ENCODE measurements at places on chromosomes 13 and 19.

DNA sequence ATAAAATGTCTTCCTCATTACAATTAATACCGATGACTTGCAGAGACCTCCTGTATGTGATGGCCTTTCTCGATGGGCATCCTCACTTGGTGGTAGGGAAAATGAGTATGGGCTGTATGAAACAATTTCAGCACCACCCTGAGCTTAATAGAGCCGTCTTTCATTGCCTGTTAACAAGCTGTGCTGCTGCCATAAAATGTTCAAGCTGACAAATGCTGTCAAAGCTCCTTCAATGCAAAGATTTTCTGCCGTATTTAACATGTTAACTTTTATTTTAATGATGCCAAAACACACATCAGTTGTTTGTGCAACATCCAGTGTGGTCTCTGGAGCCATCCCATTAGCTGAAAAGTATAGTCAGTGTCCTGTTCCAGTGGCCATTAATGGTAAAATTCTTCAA is 110.1 kb downstream of the GPC6 start:
- no peak for DNase-seq

- DNase-seq = no peak
Measured at GRCh38 chr19:33005440-33005839, 33.4 kb downstream of the FAAP24 start.

GRCh38 chr19:47284324-47284899 is 9.7 kb downstream of the INAFM1 start:
- DNase-seq = peak; percentile 20

DNA sequence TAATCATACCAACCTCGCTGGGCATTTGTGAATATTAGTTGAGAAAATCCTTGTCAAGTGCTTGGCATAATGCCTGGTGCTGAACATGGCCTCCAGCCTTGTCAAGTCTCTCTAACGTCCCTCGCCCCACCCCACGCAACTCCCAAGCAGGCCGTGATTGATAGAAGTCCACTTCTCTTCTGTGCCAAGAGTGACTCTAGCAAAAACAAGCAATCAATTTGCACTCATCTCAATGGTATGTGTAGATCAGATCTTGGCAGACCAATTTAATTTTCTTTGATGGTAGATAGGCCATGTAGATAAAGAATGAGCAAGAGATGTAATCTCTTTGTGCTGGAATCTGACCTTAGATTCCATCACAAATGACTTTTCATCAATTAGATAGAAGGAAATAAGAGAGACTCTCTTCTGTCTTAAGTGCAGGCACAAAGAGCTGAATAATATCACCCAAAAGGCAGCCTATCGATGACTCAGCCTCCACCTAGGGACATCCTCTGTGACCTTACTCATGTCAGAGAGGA is 31.0 kb upstream of the KATNAL1 start:
- DNase-seq = no peak

DNA sequence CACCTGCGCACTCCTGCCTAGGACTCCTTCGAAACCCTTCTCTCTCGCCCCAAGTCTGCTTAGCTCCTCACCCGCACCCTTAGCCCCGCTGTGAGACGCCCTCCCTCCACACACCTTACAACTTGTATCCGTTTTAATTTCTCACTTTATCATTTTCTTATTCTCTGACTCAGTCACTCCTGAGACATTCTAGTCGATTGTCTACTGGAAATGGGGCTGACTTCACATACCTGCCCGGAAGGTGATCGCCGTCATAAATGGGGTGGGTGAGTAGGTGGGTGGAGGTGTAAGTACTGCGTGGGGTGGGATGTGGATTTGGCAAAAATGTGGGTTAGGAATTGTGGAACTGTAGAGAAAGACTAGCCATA is 714 bp downstream of the NDFIP2 start:
- DNase-seq = peak; percentile 70

DNA sequence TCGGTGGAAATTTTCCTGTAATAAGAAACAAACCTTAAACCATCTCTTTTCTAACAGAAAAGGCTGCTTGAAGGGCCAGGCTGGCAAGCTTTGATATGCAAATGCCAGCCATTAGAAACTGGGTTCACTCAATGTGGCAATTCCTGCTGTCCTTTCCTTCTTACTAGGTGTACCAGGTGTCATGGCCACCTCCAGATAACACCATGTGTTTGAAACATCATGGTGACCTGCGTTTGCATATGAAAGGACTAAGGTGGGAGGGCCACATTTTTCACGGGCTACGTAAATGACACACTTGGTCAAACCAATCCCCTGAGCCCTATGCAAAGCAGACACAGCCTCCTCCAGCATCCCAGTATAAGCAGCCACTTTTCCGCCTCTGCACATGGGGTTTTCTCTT is 789.1 kb upstream of the SLITRK5 start:
- no peak for DNase-seq

GRCh38 chr13:70394031-70394548 is 285.8 kb upstream of the KLHL1 start:
- DNase-seq = no peak

- DNase-seq = no peak
Measured at GRCh38 chr19:13583114-13583513, 76.8 kb upstream of the CACNA1A start.

DNA sequence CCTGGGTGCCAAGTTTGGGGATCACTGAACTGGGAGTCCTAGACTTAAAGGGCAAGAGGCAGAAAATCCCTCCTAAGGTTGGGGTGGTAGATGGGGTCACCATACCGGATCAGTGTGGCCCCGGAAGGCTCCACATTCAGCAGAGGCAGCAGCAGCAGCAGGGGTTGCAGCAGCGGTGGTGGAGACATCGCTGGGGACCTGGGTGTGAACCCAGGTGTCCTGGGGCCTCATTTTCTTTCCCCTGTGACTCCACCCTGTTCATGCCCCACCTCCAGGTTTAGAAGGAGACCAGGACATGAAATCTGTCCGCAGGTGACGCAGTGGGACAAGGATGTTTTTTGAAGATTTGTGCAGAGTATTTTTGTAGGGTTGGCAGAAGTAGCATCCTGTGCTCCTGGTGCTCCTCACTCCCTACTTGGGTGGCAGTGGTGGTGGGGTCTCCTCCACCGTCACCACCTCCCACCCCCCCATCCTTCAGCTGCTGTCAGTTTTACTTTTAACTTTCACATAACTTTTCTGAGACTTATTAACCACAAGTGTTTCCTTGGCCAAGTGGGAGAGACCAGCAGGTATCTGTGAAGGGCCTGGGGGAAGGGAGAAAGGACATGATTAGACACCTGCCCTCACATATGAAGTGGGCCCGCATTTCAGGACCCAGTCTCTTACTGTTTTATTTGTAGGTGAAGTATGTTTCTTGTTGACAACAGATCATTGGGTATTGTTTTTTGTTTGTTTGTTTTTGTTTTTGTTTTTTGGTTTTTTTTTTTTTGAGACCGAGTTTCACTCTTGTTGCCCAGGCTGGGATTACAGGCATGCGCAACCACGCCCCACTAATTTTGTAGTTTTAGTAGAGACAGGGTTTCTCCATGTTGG is at the start of gene NAPSA:
Gene NAPSA (minus strand): TSS at position 206 of the 873 bp plus-strand sequence. CDS start 18 bp downstream, at position 188.
- DNase-seq = no peak

- DNase-seq = no peak
Measured at GRCh38 chr19:7953060-7953459, 9.6 kb upstream of the TIMM44 start.

DNA sequence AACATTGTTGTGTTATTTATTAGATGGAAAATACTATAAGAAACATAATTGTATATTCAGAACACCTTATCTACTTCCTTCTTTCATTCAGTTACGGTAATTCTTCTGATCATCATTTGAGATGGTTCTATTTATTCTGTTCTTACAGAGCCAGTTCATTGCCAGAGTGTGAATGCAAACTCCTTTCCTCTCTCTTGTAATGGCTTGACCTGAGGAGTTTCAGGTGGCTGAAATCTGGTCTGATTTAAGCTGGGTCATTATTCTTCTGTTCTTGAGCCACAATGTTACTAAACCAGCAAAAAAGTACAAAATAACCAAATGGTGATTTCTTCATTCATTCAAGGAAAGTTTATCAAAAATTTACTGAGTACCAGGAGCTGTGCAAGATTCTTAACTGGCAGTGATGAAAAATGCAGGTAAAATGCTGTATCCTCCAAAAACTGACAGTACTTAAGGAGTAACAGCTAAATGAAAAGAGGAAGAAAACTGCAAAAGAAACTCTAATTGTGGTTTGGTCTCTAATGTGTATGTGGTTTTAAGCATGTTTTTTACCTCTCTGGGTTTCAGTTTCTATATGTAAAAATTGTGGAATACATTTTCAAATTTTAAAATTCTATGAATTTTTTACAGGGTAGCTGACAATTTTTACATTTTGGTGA is 182.4 kb upstream of the UFM1 start:
- no peak for DNase-seq

Measured in stimulated activated CD8-positive, alpha-beta memory T cell treated with anti-CD3 and anti-CD28 coated beads, Interleukin-7, amount 100 ng/mL, for 4 hours (primary cell).